ENCODE measurements at places on chromosomes 16 and 17. TPM values are rescaled to one million over a fixed set of nuclear protein-coding genes. Genes with fewer than 3 reads are reported as not detected.

Gene ADAMTS18
- total RNA-seq: not detected

Gene MFAP4
- not detected for total RNA-seq

Gene PIK3R6
- not detected for total RNA-seq

Gene ACSM5
- not detected for total RNA-seq

Gene ZNF276
- 15.5 TPM for total RNA-seq

Gene ARHGAP27
- 3.5 TPM for total RNA-seq

Gene TAC4
- total RNA-seq: not detected

Gene DPEP2
- not detected for total RNA-seq

Gene AIPL1
- not detected for total RNA-seq

Gene SCGB1C2
- not detected for total RNA-seq

GRCh38 chr17:39801055-39801454, 63.1 kb downstream of the IKZF3 start:
- DNase-seq: no peak

- DNase-seq: no peak
Measured at GRCh38 chr16:55301385-55302008, 22.5 kb upstream of the IRX6 start.

DNA sequence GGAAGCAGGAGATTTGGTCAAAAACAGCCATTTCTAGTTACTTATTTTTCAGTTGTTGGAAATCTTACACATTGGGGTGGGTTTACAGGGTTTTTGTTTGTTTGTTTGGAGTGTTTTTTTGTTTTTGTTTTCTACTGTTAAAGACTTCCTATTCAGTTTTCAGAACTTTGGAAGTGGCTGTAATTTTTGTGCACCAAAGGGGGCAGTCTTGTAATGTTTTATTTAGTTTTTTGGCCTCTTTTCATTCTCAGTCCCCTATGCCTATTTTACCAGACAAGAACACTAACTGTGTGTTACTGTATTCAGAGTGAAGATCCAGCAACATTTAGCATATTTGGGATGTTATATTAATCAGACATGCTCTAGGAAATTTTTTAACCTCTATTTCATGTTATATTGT, 20.6 kb downstream of the TPPP3 start:
- DNase-seq: peak; percentile 21

GRCh38 chr17:82915010-82915756, 75.4 kb upstream of the ZNF750 start:
- DNase-seq: no peak

- no peak for DNase-seq
Measured at GRCh38 chr17:50176559-50177357, 11.0 kb downstream of the SGCA start.

GRCh38 chr17:45284176-45285140, 22.6 kb upstream of the SPATA32 start:
- DNase-seq: no peak

GRCh38 chr17:6186998-6187397, 116.8 kb downstream of the WSCD1 start:
- DNase-seq: no peak

DNA sequence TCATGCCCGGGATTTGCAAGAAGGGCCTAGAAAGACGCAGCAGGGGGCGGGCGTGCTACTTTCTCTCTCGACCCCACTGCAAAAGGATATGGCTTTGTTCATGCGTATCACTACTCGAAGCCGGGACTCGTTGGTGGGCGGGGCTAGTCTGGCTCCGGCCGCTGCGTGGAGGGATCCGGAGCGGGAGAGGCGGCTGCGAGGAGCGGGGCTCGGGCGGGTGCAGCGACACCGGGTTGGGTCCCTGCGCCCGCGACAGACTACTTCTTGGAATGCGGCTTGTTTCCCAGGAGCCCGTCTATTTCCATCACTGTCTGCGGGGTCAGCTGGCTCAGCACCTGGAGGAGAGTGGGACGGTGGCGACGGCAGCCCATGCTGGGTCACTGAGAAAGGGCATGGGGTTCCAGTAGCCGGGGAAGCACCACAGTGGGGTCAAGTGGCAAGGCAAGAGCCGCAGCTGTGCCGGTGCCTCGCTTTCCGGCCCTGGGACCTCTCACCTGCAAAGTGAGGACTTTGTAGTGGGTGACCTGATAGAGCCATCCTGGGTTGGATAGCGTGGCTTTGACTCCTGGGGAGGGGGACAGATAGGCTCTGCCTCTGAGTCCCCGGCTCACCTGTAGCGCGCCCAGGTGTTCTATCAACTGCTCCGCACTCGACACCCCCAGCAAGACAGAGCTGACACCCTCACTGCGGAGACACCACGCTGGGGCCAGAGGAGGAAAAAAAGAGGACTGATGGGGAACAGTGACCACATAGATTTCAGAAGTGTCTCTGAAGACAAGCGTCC, 6.6 kb downstream of the KCNAB3 start:
- DNase-seq: peak; percentile 33

- no peak for DNase-seq
Measured at GRCh38 chr16:24423312-24423711, 116.1 kb upstream of the RBBP6 start.

DNA sequence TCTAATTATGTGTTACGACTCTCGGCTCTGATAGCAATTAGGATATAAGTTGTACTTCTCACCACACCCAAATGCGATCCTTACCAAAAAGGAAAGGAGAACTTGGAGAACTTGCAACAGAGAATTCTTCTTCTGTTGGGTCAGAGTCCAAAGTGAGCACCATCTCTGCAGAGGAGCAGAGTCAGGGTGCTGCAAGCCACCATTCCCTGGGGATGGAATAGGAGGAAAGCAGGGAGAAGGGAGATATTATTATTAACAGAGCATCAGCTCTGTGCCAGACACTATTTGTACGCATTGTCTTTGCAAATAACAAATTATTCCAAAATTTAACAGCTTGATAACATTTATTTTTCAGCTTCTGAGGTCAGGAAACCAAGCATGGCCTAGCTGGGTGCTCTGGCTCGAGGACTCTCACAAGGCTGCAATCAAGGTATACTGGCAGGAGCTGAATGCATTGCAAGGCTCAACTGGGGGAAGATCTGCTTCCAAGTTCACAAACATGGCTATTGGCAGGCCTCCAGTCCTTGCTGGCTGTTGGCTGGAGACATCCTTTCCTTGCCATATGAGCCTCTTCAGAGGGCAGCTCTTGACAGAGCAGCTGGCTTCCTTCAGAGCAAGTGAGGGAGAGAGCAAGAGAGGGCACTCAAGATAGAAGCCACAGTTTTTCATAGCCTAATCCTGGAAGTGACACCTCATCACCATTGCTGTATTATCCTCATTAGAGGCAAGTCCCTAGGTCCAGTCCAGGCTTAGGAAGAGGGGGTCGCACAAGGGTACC, 296.2 kb upstream of the CDH5 start:
- DNase-seq: no peak

GRCh38 chr16:53913099-53913870, 209.3 kb downstream of the FTO start:
- peak; percentile 65 for DNase-seq

DNA sequence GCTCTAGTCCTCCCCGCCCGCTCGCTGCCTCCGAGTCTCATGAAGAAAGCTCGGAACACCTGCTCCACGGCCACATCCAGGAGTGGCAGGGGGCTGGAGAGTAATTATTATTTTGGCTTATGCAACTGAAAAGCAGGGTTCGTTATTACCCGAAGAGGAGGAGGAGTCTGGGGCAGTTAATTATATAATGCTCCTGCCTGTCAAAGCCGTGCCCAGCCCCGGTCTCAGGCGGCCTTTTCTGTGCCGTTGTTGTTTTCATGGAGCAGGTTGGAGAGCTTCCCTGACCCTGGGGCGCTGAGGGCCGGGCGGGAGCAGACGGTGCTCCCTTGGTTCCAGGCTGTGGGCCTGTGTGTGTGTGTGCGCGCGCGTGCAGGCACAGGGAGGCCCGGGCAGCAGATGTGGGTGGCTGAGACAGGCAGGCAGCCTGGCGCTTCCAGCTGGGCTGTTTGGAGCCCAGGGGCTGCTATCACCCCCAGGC, 2.4 kb downstream of the JPH3 start:
- DNase-seq: no peak

GRCh38 chr16:66471264-66471663, 44.2 kb downstream of the BEAN1 start:
- no peak for DNase-seq

DNA sequence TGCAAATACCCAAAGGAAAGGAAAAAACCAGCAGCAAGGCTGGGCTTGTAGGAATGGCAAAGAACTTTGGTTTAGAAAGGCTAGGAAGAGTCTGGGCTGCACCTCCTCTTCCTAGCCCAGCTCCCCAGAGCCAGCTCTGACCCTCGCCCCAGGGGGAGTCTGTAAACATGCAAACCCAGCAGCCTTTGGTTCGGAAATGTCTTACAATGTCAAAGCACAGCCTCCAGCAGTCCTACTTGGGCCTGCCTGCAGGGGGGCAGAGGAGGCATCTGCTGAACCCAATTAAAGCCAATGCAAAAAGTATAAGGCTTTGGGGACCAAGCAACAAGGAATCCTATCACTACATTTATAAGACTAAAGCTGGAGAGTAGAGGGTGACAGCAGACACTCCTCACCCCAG, 5.0 kb upstream of the FTSJ3 start:
- no peak for DNase-seq

GRCh38 chr16:87483481-87483880, 9.3 kb downstream of the ZCCHC14 start:
- no peak for DNase-seq

DNA sequence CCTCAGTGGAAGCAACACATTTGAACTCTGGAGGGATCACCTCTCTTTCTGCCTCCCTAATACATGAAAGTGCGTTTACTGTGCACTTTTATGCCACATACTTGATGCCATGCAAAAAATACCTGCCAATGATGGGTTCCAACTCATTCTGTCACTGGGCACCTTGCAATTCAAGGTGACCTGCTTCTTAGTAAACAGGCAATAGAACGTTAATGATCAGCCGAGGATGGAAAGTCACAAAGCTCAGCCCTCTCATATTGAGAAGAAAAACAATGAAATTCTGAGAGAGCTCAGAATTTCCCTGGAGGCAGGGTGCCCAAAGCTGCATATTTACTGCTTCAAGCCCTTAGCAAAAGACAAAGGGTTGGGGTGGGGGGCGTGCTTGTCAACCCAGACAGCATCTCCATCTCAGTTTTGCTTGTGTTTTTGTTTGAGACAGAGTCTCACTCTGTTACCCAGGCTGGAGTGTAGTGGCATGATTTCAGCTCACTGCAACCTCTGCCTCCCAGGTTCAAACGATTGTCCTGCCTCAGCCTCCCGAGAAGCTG, 23.2 kb downstream of the LITAF start:
- no peak for DNase-seq

DNA sequence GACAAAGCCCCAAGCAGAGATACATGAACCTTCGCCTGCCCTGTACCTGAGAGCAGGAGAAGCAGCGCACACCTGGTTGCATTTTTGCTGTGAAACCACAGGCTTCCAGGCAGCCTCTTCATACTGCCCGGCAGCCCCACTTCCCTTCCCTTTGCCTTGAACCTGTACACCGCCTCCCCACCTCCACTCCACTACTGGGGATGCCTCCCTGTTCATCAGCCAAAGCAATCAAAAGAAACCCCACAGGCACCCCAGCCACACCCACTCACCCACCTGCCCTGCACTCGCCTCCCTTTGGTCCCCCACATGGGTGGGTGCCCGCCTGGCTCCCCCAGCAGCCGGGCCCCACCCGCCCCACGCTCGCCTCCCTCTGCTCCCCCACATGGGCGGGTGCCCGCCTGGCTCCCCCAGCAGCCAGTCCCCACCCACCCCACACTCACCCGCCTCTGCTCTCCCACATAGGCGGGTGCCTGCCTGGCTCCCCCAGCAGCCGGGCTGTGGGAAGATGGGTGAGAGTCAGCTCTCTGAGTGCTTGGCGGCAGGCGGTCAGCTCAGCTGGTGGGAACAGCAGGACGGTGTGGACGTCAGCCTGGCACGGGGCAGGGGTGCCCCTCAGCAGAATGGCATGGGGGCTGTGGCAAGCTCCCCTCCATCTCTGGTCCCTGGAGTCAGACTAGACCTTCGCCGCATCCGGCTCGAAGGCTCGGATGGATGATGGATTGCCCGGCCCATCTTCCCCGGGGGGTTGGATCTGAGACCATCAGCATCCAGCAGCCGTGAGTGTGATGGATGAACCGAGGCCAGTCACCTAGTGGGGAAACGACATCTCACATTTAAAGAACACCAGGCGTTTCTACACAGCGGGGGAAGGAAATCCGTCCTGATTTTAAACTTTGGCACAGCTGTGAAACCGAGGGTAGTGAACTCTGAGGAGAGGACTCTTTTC, 135.6 kb downstream of the BANP start:
- DNase-seq: no peak

DNA sequence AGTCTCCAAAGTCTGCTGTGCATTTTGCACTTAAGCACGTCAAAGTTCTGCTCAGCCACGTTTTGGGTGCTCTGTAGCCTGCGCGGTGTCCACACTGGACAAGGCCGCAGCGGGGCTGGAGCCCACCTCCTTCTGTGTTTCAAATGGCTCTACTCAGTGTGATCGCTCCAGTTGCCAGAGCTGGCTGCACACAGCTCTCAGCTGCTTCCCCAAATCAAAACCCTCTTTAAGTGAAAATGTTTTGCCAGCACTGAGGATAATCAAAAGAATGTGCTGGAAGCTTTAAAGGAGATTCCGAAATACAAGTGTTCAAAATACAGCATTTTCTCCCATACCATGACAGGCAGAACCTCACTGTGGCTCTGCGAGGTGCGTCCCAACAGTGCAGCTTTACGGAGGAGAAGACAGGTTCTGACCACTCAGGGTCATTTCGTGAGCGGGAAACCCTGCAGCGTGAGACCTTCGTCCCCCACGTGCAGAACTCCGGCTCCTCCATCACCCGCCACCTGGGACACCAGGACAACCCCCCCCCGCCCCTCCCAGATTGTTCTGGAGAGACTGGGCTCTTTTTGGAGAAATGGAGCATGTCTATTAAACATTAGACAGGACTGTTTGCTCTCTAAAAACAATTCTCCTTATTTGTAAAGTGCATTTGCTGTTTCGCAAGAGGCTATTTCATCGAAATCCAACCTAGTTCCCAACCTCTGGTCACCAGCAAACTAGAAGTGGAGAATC, 16.6 kb downstream of the TBC1D16 start:
- DNase-seq: no peak

GRCh38 chr17:10156599-10156947, 41.8 kb downstream of the GAS7 start:
- DNase-seq: no peak

DNA sequence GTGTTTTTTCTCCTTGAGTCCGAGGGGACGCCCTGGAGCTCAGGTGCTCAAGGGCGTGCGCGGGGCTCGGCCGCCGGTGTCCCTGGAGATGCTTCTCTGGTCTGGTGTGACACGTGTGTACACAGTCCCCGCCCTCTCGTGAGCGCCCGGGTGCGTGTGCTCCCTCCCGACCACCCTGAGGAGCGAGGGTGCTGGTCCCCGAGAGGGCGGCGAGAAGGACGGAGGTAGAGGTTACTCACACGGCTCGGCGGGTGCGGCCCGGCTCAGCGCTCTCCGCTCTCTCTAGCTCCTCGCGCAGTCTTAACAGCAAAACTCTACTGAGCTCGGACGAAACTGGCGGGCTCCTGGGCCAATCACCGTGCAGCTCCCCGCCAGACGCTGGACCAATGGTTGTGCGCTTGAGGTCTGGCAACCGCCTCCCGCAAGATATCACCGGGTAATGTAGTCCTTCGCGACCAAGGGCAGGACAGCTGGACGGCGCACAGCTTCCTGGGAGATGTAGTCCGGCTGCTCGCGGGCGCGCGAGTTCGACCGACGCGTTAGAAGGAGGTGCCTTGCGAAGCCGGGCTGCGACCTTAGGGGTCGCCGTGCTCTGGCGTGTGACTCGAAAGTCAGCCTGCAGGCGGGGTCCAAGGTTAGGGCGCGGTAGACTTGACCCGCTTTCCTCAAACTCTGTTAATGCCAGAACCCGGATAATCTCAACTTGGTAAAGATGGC, at the start of gene SLC25A19:
TSS of gene SLC25A19 (minus strand) at position 319 of the 717 bp plus-strand sequence. CDS start 2,669 bp downstream, outside the sequence.
- DNase-seq: peak; percentile 98

- peak; percentile 6 for DNase-seq
Measured at GRCh38 chr16:27174798-27175197, 28.5 kb upstream of the KDM8 start.

GRCh38 chr16:74874912-74875546, 100.4 kb upstream of the FA2H start:
- no peak for DNase-seq
